Left colon (tissue), 2 donors: ENCODE measurements at places on chromosomes 12 and 14. TPM values are rescaled to one million over a fixed set of nuclear protein-coding genes. Genes with fewer than 3 reads are reported as not detected.

RTRAF gene
- total RNA-seq, result 136 TPM

DNA sequence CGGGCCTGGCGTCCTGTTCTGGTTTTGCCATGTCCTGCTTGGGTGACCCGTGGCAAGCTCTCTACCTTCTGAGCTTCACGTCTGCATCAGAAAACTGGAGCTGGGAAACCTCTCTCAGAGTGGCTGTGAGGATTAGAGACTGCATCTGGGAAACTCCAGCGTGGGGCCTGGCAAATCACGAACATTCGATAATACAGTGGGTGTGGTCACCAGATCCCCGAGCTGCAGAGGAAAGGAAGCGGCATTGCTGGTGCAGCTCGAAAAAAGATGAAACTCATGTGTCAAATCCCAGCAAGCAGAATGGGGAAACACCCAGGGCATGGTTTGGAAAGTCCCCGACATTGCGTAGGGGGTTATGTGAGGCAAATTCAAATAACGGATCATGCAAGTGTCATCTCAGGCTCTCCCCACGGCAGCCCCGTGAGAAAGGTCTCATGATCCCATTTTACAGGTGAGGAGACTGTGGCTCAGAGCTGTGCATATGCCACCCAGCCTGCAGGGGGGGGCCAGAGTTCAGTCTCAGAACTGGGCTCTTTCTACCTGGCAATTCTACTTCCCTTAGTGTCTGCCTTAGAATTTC is 98.1 kb upstream of the VRK1 start:
- DNase-seq, result no peak

GZMB gene
- 4.2 TPM for total RNA-seq

GALNT16 gene
- 1.3 TPM for total RNA-seq

GRCh38 chr14:90693413-90693812 is 122.8 kb downstream of the TTC7B start:
- DNase-seq, result no peak

DNA sequence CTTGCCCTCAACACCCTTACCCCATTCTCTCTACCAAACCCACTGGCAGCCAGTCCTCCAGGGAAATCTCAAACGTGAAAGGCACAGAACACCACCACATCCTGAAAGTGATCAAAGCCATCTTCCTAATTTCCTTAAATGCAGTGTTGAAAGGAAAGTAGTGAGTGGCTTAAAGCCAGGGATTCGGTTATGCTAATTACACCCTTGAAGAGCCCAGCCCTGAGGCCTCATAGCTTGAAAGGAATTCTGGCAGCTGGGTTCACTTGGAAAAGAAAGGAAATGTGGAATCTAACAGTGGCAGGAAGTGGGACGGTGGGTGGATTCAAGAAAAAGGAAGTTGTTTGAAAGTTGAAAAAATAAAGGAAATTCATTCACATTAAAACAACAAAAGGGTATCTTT is 73.0 kb upstream of the FICD start:
- no peak for DNase-seq

GRCh38 chr12:31518680-31519227 is 72.2 kb downstream of the DENND5B start:
- DNase-seq, result no peak

DNA sequence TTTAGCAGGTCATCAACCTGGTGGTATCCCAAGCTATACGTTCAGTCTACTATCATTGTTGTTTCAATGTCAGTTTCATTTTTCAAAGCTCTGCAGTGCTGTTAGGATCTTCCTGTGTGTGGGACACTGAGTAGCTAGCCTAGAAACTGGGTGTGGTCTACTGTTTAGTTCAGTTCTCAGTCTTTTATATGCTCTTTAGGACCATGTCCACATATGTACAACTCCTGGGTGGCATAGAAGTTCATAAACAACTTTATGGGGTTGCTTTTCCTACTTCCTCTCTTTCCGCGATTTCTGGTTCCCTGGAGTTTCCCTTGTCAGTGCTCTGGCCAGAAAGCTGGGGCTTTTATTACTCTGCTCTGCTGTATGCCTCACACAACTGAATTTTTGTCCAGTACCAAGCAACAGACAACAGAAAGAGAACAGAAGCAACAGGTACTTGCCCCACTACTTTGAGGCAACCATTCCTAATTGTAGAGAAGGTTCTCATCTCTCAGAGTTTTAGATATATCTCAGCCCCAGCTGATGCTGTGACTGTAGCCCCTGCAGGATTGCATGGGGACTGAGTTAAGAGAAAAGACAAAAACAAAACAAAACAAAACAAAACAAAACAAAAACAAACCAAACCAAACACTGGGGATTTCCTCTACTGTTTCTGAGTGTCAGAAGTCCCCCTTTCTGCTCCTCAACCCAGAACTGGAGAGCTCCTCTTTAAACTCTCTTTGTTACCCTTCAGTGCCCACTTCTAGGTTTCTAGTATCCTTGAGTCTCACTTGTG is 30.3 kb downstream of the MIS18BP1 start:
- DNase-seq, result no peak

ASIC1 gene
- total RNA-seq, result 0.55 TPM

- no peak for DNase-seq
Measured at GRCh38 chr14:28744126-28744525, 22.5 kb upstream of the FOXG1 start.

DNA sequence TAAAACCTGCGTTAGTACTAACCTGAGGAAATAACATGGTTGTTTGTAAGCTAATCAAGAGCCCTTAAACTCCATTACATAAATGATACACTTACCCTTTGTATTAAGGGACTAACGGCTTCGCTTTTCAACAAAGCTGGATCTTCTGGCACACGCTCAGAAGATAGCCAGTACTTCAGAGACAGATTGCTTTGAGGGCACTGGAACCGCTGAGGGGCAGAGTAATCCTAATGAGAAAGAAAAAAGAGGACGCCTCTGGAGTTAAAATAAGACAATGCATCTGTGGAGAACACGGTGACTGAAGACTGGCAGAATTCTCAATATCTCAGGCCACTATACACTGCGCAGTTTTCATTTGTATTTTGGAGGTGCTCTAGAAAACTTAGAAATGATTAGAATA is 1.5 kb upstream of the KTN1 start:
- DNase-seq, result no peak

- DNase-seq, result peak; percentile 34
Measured at GRCh38 chr12:115341442-115341841, 657.5 kb upstream of the TBX3 start.

- no peak for DNase-seq
Measured at GRCh38 chr14:74049876-74050495, 30.8 kb downstream of the BBOF1 start.

GRCh38 chr14:106792543-106792942 is 1266.2 kb downstream of the TMEM121 start:
- no peak for DNase-seq

- DNase-seq, result no peak
Measured at GRCh38 chr14:64728106-64728505, 23.9 kb downstream of the PLEKHG3 start.

GRCh38 chr12:78914859-78915331 is 50.3 kb downstream of the SYT1 start:
- no peak for DNase-seq

DNA sequence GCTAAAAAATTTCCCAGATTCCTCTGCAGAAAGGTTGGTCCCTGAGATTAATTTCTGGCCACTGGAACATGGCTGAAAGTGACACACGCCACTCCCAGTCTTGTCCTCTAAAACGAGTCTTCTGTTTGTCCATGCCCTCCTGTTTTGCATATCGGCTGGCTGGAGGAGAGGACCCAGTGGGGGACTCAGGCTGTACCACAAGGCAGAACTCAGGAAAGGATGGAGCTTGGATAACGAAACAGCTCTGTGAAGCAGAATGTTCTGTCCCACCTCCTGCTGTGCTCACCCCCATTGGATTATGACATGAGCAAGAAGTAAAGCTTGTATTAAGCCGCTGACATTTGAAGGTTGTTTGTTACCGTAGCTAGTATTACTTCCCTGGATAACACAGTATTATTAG is 856.2 kb downstream of the BCL11B start:
- DNase-seq, result no peak

NPFF gene
- not detected for total RNA-seq

DNA sequence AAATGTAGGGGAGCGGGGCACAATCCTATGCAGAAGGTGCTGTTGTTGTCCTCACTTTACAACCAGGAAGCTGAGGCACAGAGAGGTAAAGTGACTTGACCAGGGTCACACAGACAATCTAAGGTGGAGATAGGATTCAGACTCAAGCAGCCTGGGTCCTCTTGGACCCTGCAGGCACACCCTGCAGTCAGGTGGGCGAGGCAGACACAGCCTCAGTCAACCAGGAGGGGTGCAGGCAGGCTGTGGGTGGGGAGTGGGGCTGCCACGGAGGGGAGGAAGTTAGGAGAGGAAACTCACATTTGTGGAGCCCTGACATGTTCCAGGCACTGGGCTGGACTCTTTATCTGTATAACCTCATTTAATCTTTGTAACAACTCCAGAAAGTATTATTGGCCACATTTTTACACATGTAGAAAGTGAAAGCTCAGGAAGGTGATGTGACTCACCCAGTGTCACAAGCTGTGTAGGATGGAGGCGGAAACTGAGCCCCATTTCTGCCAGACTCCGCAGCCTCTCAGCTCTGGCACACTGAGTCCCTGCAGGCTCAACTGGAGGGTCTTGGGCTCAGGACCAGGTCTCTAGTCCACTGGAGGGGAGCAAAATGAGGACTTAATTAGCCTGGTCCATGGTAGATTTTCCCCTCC is 24.9 kb upstream of the CHGA start:
- DNase-seq, result no peak
